Dorsolateral prefrontal cortex (tissue), 122 donors: ENCODE measurements at places on chromosomes 3 and 15. TPM values are rescaled to one million over a fixed set of nuclear protein-coding genes. Genes with fewer than 3 reads are reported as not detected.

DNA sequence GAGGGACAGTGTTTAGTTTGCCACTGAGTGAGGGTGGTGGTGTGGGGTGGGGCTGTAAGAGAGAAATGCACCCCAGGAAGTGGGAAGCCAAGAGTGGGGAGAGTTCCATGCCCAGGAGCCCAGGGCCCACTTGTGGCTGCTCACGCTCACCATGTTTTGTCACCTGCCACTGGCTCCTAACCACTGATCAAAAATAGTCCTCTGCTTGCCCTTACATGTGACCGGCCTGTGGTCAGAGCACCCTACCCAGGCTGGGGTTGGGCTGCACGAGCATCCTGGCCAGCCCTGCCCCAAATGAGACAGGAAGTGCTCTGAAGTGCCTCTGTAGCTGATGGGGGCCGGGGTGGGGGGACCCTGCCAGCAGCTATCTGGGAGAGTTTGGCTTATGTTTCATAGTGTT, 216.3 kb downstream of the RPLP1 start:
- DNase-seq = no peak

The TLR9 gene
- 0.90 TPM for total RNA-seq

GRCh38 chr3:137032465-137033120, 74.8 kb downstream of the IL20RB start:
- peak; percentile 88 for DNase-seq

DNA sequence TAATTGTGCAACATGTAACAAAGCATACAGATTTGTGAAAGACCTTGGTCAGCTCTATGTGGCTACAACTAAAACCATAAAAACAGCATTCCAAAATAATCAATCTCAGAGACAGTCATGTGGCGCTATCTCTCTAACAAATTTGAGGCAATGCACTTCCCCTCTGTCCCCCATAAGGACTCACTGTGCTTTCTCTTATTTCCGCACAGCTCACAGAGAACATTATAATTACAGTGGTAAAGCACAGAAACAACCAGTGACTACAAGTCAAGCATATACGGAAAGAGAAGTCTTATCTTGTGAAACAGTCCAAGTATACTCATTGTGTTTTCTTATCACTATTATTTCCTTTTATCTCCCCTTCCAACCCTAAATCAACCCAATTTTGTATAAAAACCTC, 64.3 kb downstream of the RYK start:
- DNase-seq = no peak

DNA sequence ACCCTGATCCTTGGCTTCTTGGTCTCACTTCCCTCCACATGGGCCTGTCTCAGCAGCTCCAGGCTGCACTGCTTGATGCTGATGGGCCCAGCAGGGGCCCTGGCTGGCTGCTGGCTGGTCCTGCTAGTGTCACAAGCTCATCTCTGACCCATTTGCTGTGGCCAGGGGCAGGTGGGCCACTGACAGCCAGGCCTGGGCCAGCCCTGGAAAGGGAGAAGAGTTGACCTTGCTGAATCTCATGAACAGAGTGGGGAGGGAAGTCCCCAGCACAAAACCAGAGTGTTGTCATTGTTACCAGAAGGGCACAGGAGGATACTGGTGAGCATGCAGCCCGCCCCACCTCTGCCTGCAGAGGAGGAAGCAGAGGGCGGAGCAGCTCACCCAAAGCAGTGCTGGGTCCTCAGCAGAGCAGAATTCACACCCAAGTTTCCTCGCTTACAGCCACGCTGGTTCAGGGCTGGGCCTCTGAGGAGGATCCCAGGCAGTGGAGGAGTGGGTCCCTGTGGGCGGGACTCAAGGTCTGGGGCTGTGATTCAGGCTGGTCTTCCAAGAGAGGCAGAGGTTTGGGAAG, 7.6 kb upstream of the KLF15 start:
- no peak for DNase-seq

The SERINC4 gene
- total RNA-seq = 0.36 TPM

DNA sequence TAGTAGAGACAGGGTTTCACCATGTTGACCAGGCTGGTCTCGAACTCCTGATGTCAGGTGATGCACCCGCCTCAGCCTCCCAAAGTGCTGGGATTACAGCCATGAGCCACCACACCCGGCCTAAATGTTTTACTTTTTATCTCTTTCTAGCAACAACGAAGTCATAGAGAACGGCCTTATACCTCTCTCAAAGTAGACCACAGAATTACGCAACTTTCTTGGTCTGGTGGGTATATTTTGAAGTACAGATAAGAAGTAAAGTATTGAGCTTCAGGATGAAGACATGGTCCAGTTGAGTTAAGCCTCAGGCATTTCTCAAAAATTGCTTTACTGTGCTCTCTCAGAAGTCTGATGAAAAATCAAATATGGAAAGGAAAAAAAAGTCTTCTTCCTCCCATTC, 30.6 kb downstream of the FAM240A start:
- DNase-seq = no peak

DNA sequence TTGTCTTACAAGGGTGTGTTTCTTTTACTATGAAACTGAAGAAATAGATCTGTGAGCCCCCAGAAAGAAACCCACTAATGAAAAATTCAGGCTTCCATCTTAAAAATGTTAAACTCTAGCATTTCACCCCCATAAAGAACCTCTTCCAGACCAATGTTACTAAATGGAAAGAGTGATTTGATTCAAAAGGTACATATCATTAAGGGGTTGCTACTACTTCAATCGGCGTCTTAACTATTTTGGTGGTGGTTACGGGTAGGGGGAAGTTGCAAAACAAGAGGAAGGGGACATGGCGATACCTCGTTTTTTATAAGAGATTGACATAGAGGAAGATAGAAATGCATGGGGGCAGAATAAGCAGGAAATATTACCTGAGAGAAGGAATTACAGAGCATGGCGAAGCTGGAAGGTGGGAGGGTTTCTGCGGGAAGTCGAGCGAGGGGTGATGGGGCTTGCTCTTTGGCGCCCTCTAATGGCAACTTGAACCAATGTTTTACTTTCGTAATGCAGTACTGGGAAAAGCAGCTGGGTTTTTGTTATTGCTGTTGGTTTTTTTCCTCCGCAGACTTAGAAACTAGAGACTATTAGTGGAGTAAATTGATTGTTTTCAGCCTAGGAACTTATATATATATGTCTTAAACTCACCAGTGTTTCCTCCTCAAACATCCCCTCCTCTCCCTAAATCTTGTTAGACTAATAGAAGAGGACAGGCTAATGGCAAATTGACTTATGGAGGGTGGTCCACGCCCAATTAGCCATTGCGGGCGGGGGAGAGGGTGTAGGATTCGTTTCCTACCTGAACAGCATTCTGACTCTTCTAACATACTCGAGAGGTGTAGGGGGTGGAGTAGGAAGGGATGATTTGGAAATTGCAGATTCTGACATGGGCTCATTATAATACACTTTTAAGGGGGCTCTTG, 11.3 kb upstream of the SOX2 start:
- peak; percentile 79 for DNase-seq
